ENCODE measurements at places on chromosomes 12 and 14.

DNA sequence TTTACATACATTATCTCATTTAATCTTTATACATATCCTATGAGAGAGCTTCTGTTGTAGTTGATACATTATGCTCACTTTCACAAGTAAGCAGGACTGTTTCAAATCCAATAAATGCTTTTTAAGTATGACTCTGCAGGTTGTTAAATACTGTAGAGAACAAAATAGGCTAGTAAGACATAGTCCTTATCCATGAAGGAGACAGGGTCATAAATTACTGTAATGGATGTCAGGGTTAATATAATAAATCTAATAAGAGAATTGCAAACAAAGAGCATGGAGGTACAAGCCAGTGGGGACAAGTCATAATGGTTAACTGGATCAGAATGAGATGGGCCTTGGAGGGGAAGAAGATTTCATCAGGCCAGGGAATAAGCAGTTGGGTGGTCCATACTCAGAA is 303.8 kb upstream of the RGS6 start:
- DNase-seq: no peak

DNA sequence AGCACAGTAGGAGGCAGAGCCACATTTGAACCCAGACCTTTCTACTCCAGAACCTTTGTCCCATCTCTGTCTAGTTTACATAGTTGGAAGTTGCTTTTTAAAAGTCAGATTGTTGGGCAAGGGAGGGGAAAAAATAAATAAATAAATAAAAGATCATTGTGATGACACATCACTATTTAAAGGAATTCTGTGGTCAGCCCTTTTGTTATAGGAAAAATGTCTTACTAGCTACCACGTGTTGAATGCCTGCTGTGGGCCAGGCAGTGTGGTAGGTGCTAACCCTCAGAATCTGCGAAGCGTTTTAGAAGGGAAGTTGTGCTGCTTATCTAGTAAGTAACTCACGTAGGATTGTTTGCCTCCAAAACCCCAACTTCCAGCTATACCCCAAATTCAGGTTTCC is 62.3 kb downstream of the BHLHE41 start:
- no peak for DNase-seq

DNA sequence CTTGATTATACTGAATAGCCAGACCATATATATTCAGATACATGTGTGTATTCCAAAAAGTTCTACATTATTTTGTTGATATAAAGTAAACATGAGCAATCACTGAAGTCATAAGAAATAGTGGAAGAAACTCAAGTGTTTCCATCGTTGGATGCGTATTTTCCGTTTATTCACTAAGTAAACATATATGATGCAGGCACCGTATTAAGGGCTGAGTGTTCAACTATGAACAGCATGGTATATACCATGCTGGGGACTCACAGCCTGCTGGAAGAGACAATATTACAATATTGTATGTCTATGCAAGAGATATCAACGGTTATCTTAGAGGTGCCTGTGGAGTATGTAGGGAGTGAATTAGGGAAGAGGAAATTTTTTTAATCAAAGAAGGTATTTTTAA is 1.2 kb downstream of the PYROXD1 start:
- DNase-seq: no peak

- no peak for DNase-seq
Measured at GRCh38 chr12:96889273-96889933, 17.7 kb upstream of the NEDD1 start.

GRCh38 chr12:14968478-14968877 is 4.4 kb upstream of the PDE6H start:
- DNase-seq: no peak

DNA sequence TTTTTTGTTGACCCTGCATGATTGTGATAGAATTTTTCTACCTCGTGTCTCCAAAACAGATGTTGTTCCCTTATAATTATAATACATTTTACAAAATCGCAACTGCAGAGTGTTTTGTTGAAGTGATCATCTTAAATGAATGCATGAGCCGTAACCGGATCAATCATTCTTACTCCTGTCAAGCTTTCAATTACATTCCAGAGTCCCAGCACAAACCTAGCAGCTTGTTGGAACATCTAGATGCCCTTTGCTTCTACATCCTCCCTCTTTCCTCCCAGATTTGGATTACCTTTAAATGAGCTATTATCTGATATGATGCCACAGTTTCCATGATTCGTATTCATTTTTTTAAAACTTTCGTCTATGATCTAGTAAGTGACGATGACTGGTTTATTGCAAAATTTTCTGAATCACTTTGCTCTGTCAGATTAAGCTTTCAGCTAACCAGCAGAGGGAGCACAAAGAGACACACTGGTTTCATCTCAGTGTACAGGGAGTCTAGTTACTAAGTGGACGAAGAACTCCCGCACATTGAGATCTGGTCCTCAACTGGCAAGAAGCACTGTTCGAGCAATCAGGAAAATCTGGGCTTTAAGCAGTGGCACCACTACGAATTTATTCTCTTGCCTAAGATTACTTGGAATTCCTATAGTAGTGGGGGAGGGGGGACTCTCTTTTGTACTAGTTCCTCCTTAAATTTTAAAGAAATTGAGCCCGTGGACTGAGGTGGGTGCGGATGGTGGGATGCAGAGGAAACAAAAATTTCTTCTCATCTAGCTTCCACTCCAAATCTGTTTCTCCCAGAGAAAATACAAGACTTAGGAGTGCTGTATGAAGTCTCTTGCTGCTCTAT is 40.9 kb downstream of the TSHR start:
- DNase-seq: no peak

DNA sequence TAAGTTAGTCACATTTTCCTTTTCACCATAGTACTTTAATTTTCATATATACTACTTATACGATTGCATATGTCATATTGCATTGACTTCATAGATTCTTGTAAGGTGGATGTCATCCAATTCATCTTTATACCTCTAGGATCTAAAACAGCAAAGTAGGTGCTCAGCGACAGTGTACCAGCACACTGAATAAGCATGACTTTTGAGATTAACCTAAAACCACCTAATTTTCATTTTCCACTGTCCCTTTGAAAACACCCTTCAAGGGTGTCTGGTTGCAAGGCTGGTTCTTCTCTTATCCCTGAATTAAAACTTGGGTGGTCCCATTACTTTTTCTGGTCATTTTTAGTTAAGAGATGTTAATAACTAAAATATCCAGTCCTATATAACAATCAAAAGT is 4.4 kb downstream of the GPR19 start:
- no peak for DNase-seq

DNA sequence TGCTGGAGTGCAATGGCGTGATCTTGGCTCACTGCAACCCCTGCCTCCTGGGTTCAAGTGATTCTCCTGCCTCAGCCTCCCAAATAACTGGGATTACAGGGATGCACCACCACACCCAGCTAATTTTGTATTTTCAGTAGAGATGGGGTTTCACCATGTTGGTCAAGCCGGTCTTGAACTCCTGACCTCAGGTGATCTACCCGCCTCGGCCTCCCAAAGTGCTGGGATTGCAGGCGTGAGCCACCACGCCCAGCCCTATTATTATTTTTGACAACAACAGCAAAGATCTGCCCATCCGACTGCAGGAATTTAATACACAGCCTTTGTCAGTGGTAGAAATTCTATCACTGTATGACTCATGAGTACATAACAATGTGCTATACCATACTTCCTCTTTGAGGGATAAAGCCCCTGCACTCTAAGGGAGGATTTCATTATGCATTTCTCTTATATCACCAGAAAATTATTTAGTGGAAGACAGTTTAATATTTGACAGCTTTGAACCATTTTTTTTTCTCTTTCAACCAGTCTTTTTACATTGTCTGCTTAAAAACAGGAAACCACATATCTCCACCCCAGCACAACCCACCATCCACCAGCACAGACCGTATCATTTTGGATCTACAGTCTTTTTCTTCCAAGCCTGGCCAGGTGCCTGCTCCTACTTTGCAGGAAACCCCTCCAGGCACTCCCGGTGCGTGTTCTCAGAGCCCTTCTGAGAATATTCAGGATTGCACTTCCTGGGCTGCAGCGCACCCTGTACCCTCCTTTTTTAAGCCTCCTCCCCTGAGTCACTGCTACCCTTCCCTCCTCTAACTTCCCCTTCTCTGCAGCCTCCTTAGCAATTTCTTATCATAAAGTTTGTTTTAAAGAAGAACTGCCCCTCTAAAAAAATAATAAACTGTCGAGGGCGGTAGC is 594 bp downstream of the ARHGDIB start:
- no peak for DNase-seq

DNA sequence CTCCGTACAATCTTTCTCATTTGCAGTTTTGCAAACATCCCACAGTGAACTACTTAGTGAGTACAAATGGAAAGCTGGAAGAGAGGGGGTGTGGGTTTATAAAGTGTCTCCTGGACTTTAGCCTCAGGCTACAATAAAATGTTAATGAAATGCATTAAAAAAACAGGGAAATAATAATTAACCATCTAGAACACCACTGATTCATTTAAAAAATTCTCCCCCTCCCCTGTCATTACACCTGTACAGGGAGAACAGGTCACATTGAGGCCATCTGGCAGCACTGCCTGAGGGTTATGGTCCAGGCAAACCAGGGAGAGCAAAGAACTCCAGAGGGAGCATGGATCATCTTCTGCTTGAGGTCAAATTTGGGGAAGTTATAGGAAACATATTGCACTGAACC is 96.3 kb downstream of the TSPAN8 start:
- no peak for DNase-seq

- DNase-seq: no peak
Measured at GRCh38 chr14:92538412-92538985, 24.9 kb downstream of the RIN3 start.

DNA sequence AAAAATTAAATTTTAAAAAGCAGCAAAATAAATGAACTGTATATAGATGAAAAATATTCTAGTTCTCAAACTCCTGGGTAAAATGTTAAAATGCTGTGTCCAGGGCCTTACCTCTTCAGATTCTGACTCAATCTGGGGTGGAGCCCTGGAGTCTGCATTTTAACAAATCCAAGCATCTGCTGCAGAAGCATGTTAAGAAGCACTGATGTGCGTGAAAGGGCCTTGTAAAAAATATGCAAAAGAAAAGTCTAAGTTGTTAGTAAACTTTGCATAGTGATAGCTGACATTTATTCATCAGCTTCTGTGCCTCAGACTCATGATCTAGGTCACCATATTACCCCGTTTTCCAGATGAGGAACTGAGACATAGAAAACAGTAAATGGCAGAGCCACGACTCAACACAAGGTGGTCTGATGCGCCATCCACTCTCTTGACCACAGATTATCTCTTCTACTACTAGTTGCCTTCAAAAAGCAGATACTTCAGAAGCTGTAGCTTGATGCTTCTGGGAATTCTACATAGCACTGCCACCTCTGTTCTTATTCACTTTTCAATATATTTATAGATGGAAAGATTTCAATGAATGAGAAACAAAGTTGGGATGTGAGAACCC is 28.0 kb upstream of the PTCSC3 start:
- no peak for DNase-seq

GRCh38 chr12:50787618-50788017 is 23.7 kb downstream of the ATF1 start:
- DNase-seq: no peak

DNA sequence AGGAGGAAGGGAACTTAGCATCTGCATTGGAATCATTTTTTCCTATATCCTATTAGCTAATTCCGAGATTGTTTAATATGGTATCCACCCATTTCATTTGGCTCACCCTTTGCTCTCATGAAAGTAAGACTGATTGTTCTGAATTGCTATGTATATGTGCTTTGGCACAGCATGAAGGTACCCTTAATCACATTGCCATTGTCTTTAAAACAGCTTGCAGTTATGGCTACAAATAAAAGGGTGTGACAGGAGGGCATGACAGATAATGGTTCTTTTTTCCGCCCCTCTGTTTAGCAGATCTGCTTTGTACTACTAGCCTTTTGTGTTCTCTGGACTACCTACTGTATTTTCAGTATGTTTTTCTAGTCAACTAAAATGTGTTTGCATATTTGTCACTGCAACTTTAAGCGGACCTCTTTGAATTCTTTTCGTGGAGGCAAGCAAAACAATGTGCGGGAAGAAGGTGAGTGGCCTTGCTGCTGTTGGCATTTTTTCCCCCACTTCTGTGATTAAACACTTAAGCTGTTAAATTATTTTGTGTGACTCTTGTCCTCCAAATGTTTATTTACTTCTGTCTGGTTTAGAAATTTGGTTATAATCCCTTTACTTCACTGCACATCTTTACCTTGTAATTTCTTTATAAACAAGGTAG is 35.8 kb downstream of the FBXO34 start:
- DNase-seq: no peak

DNA sequence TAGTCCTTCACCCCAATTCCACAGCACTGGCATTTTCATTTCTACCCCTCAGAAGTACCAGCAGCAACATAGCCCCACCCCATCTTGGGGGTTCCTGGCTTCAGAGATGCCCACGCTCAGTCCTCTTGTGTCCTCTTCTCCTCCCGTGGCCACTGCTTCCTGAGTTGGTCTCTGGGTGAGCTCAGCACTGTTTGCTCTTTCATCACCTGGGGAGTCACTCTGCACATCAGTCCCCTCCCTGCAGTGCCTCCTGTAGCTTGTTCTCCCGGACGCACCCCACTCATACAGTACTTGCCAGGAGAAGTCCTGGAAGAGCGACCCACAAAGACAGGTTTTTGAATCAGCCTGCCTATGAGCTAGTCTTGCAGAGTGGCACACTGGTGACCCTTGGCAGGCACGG is 63.8 kb downstream of the GSC start:
- DNase-seq: no peak

- DNase-seq: no peak
Measured at GRCh38 chr12:110743571-110744093, 941 bp upstream of the PPP1CC start.

- DNase-seq: no peak
Measured at GRCh38 chr14:104599446-104599845, 5.1 kb downstream of the TMEM179 start.

GRCh38 chr12:68007033-68007432 is 17.8 kb downstream of the IFNG-AS1 start:
- no peak for DNase-seq

DNA sequence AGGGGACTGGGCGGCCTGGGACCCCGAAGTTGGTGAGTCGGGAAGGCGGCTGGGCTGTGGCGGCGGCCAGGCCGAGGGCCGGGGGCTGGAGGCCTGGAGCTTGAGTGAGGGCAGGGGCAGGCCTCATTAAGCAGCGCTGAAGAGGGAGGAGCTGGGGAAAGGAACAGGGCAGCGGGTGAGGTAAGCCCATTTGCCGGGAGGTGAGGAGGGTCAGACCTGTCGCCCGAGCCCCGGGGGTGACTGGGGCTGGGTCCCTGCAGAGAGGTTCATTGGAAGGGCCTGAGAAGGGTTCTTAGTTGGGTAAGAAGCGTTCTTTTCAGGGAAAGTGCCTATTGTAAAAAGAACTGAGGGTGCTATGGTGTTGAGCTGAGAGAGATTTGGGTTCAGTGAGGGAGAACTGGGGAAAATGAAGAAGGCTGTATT is 441 bp downstream of the RAB5B start:
- no peak for DNase-seq

DNA sequence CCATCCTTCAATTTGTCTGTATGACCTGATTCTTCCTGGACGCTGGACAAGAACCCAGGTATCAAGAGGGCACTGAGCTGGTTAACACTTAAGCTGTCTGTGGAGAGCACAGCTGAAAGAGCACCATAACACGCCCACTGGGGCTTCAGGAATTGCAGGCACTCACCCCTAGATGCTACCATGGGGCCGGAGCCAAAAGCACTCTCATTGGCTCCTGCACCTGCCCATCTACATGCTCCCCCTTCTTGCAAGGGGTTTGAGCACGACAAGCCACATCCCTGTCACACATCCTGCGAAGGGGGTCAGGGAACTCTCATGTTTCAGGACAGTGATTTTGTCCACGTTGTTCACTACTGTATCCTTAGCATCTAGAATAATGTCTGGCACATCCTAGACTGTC is 35.1 kb upstream of the TBC1D15 start:
- no peak for DNase-seq

Data from activated CD4-positive, alpha-beta T cell treated with anti-CD3 and anti-CD28 coated beads for 1 hour (primary cell).